ENCODE measurements at places on chromosomes 6 and 20. TPM values are rescaled to one million over a fixed set of nuclear protein-coding genes. Genes with fewer than 3 reads are reported as not detected.
A peak's percentile ranks its signal among the peaks of the same experiment; 100 is the strongest.

- peaks cover 20% of the 10 kb centered on the region for H3K4me1 ChIP-seq
- H3K4me3 ChIP-seq: peak overlapping the region; percentile 67
- DNase-seq: no peak
Observed at GRCh38 chr20:32580970-32581838, 3.9 kb downstream of the NOL4L start.

- H3K4me1 ChIP-seq: no peaks in the 10 kb centered on the region
- DNase-seq: no peak
Observed at GRCh38 chr6:117156741-117157140, 108.6 kb upstream of the VGLL2 start.

DNA sequence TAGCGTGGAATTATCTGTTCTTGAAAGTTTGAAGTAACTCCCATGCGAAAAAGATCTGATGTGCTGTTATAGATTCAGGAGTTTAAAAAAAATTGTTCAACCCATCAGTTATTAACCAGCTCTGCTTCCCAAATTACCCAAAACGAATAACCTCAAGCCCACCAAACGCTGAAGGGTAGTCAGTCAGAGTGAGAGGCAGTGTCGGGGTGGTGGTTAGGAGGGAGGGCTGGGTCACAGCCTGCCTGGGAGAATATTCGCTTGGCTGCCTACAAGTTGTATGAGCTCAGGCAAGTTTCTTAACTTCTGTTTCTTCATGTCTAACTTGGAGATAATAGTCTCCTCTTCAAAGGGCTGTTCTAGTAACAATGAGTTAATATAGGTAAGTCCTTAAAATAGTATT lies 114.6 kb downstream of the JPH2 start:
- no peak overlapping the region for H3K4me3 ChIP-seq
- peak; percentile 1 for DNase-seq
- H3K4me1 ChIP-seq: no peaks in the 10 kb centered on the region

ZC3H12D gene
- 0.48 TPM for total RNA-seq

DSP gene
- total RNA-seq: 366 TPM
